ENCODE measurements at places on chromosomes 3 and 15. TPM values are rescaled to one million over a fixed set of nuclear protein-coding genes. Genes with fewer than 3 reads are reported as not detected.

DNA sequence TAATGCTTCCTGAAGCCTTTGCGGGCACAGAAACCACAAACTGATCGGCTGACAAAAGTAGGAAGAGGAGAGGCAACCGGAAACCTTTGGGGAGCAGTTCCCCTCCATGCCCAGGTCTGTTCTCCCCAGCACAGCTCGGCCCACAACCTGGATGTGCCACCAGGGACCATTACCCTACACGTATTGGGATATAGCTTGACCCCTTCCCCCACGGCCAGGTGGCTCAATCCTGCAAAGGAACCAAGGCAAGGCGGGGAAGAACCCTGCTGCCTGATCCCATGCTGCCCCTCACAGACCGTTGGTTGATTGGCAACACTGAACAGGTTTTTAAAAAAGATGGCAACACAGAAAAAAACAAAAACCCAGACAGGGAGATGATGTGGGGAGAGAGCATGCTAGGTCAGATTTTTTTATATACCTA is 19.7 kb upstream of the TCAIM start:
- DNase-seq, result no peak

GRCh38 chr3:152583963-152584362 is 251.0 kb upstream of the P2RY1 start:
- no peak for DNase-seq

Gene CYP1A2
- total RNA-seq, result not detected

Gene CATSPER2
- 5.8 TPM for total RNA-seq

- no peak for DNase-seq
These were observed 198.6 kb upstream of the PLSCR5 start for GRCh38 chr3:146803745-146804144.

DNA sequence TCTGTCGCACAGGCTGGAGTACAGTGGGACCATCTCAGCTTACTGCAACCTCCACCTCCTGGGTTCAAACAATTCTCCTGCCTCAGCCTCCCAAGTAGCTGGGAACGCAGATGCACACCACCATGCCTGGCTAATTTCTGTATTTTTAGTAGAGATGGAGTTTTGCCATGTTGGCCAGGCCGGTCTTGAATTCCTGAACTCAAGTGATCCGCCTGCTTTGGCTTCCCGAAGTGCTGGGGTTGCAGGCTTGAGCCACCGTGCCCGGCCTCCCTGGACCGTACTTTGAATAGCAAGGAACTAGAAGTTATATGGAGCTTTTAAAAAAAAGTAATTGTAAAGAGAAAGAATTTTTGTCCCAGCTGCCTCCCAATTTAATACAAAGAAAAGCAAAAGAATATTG is 8.3 kb upstream of the ANKUB1 start:
- DNase-seq, result no peak

DNA sequence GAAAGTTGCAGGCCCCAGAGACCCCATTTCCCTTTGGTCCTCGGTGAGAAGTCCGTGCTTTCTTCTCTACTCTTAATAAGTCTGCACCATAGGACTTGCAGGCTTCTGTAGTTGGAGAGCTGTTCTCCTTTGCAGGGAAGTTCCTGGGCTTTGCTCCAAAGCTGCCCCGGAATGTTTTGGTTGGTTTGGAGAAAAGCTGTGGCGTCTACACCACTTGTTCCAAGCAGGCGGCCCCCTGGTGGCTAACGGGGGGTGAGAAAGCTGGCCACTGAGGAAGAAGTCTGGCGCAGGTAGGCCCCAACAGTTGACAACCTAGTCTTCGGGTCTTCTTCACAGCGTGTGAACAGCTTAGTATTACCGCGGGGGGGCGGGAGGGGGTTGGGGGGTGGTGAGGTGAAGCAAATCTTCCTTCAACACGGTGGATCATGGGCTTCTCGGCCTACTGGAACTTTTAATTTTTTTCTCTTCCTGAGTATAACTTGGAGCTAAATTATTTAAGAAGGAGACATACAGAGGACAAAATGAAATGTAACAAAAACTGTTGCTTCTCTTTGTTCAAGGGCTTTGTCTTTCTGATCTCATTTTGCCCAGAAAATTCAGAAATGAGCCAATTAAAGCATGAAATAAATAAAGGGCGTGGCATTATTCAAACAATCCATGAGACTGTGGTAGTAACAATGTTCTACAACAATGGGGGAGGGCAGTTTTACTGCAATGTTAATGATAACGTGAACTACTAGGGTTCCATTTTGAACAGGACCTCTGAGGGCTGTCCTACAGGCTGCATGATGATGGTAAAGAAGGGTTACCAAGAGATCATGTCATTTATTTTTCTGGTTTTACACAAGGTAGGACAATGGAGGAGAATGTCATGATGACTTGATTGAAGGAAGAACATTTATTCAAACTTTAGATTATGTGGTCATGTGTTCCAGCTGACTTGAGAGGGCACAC is 2.2 kb upstream of the THRB start:
- DNase-seq, result peak; percentile 49

All from Caki2 (cell line).